ENCODE measurements at places on chromosomes 16 and 17. TPM values are rescaled to one million over a fixed set of nuclear protein-coding genes. Genes with fewer than 3 reads are reported as not detected.
A peak's percentile ranks its signal among the peaks of the same experiment; 100 is the strongest.

GRCh38 chr17:77594416-77595209 is 363.9 kb upstream of the TNRC6C start:
- no peak overlapping the region for H3K4me3 ChIP-seq
- no peaks in the 10 kb centered on the region for H3K27me3 ChIP-seq
- peak; percentile 16 for DNase-seq
- no peak overlapping the region for H3K27ac ChIP-seq
- no peaks in the 10 kb centered on the region for H3K36me3 ChIP-seq
- no peaks in the 10 kb centered on the region for H3K4me1 ChIP-seq

The SLC6A2 gene
- total RNA-seq: 0.18 TPM

The CD300A gene
- 23.2 TPM for total RNA-seq

The ZNF423 gene
- total RNA-seq: 9.9 TPM

DNA sequence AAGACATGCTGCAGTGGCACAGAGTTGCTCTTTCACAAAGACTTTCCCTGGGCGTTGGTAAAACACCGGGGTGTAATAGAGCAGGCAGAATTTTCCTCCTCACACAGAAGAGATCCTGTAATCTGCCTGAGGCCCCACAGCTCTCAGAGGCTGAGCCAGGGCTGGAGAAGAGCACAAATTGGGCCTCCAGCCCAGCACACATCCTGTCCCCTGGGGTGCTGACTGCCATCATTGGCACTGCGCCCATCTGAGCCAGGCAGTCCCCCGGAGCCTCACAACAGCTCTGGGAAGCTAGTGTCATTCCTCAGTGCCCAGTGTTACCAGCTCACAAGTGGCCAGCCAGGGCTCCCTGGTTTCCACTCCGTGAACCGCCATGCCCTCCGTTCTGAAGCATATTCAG is 119.4 kb downstream of the SOCS1 start:
- no peaks in the 10 kb centered on the region for H3K27me3 ChIP-seq
- no peaks in the 10 kb centered on the region for H3K36me3 ChIP-seq
- H3K4me1 ChIP-seq: peaks cover 86% of the 10 kb centered on the region
- peak; percentile 71 for DNase-seq

GRCh38 chr16:60200161-60200560 is 1466.0 kb upstream of the GOT2 start:
- DNase-seq: no peak
- no peaks in the 10 kb centered on the region for H3K36me3 ChIP-seq
- H3K27ac ChIP-seq: no peak overlapping the region
- no peaks in the 10 kb centered on the region for H3K4me1 ChIP-seq
- no peaks in the 10 kb centered on the region for H3K27me3 ChIP-seq
- no peak overlapping the region for H3K4me3 ChIP-seq

All from heart left ventricle (tissue), 16 donors.